ENCODE measurements at places on chromosomes 12 and 14.

DNA sequence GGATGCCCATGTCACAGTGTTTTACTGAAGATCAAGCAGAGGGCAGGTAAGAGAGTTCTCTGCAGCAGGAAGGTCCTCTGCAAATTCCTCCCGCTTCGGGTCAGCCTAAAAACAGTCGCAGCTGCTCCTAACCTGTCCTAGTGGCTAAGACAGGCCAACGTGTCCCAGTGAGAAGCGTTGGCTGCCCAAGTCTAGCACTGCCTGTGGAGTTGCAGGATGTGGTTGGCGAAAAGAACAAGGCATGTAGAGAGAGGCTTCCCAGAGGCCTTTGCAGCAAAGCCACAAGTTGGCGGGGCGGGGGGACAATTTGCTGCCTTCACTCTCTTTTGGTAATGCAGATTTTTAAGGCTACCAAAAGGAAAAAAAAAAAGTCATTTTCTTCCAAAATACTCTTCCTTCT lies 340.1 kb downstream of the BCL11B start:
- no peak for DNase-seq

DNA sequence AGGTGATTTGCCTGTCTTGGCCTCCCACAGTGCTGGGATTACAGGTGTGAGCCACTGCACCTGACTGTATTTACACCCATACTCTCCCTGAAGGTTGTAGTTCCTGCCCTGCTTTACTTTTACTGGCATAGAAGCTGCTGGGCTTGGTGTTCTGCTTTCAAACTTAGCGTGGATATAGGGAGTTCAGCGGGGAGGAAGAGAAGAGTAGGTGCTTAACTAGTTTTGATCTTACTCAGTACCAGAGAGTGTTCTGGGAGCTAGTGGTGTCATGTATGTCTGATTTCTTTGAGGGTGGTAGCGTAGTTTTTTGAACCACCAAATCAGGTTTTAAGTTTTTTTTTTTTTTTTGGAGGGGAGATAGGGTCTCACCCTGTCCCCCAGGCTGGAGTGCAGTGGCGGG lies 13.8 kb downstream of the RCOR1 start:
- no peak for DNase-seq

DNA sequence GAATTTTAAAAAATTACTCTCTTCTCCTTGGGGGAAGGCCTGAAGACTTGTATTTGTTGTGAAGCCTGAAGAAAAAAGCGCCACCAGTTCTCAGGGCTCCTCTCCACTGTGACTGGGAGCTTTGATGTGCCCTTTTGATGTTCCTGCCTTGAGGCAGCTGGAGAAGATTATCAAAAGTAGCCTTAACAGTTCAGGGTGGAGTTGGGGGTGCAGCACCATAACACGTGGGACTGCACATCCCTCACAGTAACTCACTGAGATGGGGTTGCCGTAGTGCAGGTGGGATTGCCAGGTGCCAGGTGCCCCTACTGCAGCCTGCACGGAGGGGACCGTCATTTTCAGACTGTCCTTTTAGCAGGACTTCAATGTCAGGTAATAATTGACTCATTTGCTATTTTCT lies 474.1 kb downstream of the ETNK1 start:
- no peak for DNase-seq

GRCh38 chr12:124125203-124125871 lies 152.3 kb downstream of the ZNF664 start:
- DNase-seq = no peak

DNA sequence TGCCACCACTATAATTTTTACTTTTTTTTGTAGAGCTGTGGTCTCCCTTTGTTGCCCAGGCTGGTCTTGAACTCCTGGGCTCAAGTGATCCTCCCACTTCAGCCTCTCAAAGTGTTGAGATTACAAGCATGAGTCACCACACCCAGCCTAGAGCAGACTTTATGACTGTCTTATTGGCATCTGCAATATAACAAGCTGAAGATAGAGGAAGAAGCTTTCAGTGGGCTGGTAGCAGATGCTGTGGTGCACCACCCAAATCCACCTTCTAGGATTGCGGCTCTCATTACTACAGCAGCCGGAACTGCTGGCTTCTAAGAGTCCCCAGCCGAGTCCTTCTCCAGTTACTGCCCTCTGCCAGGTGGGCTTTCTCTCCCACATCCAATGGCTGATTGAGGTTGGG lies 7.6 kb upstream of the STK38L start:
- no peak for DNase-seq

- no peak for DNase-seq
Measured at GRCh38 chr12:12182703-12183365, 84.0 kb downstream of the LRP6 start.

DNA sequence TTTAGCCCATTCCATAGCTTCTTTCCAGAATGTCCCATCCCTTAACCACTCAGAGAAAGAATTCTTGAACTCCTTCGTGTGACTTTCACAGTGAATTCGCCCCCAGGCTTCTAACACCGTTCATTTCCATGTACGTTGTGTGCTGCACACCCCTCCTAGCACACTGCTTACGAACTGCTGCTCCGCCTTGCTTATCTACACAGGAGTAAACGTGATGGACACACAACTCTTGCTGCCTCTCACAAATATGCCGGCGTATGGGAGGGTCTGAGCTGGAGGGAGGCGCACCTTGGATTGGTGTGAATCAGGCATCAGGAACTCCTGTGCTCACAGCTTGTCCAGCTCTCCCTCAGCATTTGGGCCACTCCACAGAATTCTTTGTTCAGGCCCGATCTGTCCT lies 3.9 kb upstream of the ADGRD1 start:
- DNase-seq = no peak

- DNase-seq = peak; percentile 12
Measured at GRCh38 chr14:34081576-34082136, 130.8 kb upstream of the EGLN3 start.

GRCh38 chr14:34040766-34041165 lies 89.9 kb upstream of the EGLN3 start:
- DNase-seq = no peak

DNA sequence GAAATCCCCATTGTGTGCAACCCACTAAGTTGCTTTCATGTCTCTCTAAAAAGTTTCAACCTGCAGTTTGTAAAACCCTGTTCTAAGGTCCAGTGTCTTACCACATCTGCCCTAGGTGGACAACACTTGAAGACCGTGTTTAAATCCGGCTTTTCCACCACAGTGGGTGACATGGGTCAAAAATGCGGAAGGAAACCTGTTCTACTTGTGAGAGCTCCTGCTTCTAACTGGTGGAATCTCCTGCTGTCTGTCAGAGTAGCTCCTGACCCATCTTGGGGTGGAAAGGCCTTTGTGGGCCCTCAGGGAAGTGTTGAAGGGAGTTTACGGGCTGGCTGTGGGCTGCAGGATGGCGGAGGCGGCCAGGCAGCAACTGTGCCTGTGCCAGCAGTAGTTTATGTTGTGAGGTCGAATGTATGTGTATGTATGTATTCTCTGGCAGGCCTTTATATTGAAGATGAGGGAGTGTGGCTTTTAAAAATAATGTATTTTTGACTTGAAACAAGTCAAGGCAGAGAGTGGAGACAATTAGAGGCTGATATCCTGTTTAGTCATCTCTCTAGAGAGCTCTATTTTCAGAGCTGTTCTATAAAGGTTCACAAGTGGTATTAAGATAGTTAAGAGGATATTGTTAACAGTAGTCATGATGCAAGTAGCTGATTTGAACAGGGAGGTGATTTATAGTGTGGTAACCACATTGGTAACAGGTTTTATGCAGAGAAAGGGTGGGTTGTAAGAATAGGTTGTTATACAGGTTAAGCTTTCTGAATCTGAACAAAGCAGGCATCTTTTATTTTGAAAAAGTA lies 67.0 kb downstream of the PRKCH start:
- DNase-seq = peak; percentile 30

GRCh38 chr12:103444983-103445382 lies 50.8 kb downstream of the C12orf42 start:
- DNase-seq = no peak

DNA sequence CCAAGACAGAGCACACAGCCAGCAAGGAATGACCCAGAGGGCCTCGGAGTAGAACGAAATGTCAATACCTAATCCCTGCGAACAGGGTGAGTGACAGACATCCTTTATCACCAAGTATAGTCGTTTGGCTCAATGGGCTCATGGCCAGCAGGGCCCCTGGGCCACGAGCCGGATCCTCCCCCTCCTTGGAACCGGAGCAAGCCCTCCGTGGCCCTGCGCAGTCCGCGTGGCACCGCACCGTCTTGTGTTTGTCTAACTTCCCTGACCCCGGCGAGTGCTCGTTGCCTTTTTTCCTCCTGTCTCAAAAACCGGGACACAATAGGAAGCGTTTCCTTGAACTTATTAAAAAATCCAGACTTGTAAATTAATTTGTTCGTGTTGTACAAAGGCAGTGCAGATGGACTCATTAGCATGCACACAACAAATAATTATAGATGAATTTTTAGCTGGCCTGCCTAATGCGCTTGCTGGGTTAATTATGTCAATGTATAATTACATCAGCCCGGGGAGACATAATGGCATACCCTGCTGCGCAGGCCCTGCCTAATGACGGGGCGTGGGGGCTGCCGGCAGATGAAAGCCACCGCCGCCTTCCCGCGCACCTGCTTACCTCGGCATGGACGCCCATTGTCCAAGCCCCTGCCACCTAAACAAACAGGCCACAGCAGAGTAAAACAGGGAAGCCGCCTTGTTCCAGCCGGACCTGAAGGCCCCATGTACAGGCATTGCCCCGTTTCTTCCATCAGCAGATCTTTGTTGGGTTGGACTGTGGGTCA lies 81.6 kb downstream of the PHETA1 start:
- no peak for DNase-seq

DNA sequence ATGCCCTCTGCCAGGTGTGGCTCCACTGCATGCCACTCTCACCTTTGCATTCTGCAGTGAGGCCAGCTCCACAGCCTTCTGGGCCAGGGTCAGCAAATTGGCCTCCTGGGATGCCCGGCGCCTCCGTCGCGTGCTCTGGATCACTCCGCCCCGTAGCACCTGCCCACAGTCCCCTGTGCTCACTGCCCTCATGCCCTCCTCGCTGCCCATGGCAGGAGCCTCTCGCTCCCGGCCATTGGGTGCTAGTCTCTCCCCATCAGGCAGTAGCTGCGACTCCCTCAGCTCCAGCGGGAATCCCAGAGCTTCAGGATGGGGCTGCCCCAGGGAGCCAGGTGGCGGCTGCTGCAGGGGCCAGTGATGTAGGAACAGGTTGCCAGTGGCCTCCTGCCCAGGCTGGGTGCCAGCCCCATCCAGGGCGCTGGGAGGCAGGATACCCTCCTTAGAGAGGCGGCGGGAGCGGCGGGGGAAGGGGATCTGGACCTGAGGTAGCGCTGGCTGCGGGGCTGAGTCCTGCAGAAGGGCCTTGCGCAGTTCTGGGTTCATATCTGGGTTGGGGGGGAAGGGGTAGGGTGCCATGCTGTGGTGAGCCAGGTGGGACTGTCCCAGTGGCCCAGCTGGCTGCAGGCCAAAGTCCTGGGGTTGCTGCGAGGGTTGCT lies 24.5 kb upstream of the PNMA1 start:
- DNase-seq = no peak

GRCh38 chr12:53034459-53034858 lies 15.4 kb upstream of the TNS2 start:
- no peak for DNase-seq

- no peak for DNase-seq
Measured at GRCh38 chr12:132147423-132148367, 3.4 kb downstream of the NOC4L start.

DNA sequence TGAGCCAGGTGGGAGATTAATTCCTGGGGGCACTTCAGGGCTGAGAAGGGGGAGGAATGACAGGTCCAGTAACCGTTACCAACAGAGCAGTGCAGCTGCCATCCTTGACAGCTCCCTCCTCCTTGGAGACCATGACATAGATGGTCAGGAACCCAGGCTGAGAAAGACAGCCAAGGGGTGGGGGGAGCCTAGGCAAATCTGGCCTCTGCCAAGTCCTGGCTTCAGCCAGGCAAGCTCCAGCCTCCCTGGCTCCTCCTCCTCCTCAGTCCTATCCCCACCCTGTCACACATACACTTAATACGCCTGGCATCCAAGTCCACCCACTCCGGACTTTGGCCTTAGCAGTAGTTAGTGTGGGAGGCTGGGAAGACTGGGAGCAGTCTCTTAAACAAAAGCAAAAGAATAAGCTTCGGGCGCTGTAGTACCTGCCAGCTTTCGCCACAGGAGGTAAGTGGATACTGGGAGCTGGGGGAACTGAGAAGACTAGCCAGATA lies at the start of gene RDH5:
RDH5 (plus strand) TSS at position 323 of the 494 bp plus-strand sequence. CDS start 792 bp downstream, outside the sequence.
- no peak for DNase-seq

- no peak for DNase-seq
Measured at GRCh38 chr14:72790887-72791566, 102.9 kb downstream of the DPF3 start.

DNA sequence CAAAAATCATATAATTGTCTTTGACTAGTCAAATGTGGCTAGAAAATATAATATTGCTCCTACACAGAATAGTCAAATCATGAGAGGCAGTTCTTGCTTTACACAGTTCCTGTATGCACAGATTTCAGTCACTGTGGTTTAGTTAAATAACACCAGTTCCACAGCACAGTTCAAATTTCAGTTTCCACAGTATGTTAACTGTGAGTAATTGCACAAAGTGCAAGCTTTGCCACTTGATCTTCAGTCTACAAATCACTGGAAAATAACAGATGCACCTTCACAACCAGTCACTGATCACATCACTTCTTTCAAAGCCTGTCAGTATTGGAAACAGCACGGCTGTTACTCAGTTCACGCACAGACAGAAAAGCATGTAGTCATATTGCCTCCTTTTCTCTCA lies 38.7 kb downstream of the KCNH5 start:
- DNase-seq = no peak

DNA sequence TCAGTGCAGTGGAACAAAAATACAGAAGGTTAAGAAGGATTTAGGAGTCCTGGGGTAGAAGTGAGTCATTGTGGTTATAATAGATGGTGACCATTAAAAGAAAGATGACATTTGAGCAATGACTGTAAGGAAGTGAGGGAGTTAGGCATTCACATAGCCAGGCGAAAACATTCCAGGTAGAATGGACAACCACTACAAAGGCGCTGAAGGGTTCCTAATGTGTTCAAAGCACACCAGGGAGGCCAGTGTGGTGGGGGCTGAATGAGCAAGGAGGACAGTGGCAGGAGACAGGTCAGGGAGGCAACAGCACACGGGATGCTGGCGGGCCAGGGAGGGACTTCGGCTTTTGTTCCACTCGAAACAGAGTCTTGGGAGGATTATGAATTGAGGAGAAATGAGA lies 129.9 kb downstream of the NPAS3 start:
- DNase-seq = no peak

DNA sequence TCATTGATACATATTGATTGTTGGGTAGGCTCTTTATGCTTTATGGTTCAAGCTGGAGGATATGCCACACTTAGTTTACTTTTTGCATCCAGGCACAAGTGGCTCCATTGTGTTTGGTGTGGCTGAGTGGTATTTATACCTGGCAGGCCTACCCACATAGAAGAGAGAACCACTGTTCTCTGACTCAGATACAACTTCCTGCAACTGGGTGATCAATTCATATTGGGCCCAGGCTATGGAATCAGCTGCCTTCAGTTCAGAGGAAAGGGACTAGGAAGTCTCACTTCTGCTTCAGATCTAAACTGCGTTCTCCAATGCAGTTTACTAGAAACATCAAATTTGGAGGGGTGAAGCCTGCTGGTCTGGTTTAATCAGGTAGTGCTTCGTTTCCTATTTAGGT lies 49.8 kb upstream of the LRRK2 start:
- DNase-seq = no peak

- DNase-seq = no peak
Measured at GRCh38 chr12:46675736-46676135, 150.1 kb downstream of the SLC38A4 start.

GRCh38 chr14:102971314-102971713 lies 48.9 kb downstream of the AMN start:
- no peak for DNase-seq

Data from HS-27A (cell line).